ENCODE measurements at places on chromosomes 13 and 19.
A peak's percentile ranks its signal among the peaks of the same experiment; 100 is the strongest.

DNA sequence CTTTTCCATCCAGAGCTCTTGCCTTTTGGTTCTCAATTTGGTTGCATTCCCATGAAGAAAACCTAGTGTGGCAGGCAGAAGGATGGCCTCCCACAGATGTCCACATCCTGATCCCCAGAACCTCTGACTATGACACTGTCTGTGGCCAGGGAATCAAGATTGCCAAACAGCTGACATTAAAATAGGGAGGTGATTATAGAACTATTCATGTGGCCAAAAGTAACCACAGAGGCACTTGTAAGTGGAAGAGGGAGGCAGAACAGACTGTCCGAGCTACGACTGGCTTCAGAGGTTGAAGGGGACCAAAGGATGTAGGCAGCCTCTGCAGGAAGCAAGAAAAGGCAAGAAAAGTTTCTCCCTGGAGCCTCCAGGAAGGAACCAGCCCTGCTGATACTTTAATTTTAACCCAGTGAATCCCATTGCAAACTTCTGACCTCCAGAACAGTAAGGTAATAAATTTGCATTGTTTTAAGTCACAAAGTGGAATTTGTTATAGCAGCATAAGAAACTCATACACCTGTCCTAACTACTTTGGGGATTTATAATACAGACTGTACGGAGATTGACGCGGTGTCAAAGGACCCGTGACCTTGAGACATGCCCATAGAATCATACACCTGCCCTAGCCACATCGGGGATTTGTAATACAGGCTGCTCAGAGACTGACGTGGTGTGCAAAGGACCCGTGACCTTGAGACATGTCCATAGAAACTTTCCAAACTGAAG is 106.5 kb downstream of the ATP11A start:
- no peak for DNase-seq

DNA sequence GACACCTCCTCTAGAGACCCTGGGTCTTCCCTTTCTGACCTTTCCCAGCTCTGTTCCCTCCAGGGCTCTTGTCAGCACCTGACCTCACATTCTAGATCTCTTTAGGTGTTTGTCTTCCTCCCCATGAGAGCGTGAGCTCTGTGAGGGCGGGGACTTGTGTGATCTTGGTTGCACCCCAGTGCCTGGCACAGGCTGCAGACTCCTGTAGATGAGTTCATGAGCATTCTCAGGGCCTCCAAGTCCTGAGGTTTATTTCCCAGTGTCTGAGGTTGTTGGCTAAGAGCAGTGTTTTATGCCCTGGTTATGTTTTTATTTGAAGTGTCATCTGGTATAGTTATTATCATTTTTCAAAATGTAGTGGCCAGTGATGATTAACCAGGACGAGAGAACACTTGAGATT is 596 bp downstream of the CEACAM4 start:
- DNase-seq, result no peak

DNA sequence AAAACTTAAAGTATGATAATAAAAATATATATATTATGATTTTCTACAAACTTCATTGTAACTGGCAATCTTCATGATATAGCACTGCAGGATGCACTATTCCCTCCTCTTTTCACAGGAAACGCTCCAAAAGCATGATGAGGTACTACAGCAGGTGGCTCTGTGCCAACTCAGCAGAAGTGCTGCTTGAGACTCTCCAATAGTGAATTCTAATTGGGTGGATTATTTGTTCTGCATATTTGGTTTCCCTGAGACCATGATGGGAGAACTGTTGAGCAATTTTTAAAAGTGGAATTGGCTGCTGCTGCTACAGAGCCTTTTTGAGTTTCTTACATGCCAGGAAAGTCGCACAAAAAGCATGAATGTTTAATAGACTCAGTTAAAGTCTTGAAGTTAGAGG is 1782.4 kb upstream of the PCDH20 start:
- no peak for DNase-seq

DNA sequence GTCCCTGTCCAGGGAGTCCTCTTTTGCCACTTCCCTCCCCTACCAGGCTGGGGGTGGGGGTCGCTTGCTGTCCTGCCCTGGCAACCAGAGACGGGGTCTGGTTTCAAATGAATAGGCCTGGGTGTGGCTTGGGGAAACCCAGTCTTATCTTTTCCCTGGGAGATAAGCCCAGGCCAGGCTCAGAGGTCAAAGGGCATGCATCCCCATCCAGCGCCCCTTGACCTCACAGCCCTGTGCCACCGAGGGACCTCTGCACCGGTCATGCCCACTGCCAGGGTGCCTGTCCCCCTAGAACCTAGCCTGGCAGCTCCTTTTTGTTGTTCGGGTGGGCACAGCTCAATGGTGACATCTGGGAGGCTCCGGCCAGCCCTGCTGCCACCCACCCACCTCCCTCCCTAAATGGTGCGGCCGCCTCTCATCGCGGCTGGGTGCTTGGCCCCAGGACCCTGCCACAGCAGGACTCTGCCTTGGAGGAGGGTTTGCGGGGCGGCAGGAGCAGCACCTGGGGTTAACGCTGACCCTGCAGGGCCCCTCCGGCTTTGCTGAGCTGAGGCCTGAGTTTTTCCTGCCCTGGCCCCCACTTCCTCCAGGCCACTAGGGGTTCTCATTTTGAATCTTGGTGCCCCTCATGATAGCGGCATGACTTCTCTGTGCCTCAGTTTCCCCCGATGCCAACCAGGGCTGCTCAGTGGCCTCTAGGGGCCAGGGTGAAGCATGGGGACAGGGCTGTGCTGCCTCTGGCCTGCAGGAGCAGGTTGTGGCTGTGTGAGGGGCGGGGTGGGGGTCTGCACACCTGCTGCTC is 2.9 kb upstream of the CERS1 start:
- DNase-seq, result no peak

GRCh38 chr13:67134417-67135129 is 95.6 kb downstream of the PCDH9 start:
- no peak for DNase-seq

DNA sequence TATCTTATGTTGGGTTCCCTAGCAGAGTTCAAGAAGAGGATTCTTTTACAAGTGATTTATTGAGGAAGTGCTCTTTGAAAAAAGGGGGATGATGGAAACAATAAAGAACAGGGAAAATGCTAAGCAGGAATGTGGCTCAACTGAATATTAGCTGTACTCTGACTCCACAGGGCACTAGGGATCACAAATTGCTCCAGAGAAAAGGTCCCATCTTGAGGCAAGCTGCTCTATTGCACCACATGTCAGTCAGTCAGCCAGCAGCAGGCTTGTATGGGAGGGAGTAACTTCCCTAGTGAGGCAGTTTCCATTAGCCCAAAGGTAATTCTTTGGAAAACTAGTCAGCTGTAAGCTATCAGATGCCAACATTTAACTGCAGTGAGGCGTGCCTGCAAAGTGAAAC is 73.3 kb upstream of the FNDC3A start:
- no peak for DNase-seq

DNA sequence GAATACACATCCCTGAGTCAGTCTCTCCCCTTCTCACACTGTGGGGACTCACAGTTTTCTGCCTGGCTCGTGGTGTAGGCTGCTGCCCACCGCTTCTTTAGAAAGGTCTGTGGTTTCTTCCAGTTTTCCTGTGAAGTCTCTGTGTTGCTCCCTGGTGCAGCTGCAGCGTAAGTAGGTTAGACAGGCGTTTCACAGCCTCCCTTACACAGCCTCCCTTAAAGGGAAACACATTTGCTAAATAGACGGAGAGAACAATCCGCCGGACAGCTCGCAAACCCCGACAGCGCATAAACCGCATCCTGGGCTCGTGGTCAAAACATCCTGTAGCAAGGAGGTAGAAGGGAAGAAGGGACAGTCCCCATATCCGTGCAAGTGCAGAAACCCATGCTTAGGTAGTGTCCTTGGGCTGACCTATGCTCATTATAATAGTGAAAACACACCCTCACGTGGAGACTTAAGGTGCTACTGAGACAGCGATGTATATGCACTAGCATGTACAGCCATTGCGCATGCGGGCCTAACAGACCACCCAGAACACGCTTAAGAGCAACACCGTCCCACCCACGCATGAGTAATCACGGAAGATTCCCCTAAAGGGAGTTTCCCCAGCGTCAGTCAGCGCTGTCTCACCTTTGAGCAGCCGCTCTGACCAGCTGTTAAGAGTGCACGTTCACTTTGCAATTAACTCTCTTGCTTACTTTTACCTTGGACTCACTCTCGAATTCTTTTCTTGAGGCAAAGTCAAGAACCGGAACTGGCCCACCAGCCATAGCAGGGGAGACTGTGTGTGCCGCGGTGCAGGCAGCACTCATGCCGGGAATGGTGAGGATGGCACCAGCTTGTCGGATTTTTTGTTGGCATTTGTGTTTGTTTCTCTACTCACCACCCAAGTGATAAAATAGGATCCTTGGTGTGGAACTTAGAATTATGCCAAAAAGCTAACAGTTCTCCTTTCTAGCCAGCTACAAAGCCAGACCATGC is 16.6 kb downstream of the SIGLEC8 start:
- no peak for DNase-seq

DNA sequence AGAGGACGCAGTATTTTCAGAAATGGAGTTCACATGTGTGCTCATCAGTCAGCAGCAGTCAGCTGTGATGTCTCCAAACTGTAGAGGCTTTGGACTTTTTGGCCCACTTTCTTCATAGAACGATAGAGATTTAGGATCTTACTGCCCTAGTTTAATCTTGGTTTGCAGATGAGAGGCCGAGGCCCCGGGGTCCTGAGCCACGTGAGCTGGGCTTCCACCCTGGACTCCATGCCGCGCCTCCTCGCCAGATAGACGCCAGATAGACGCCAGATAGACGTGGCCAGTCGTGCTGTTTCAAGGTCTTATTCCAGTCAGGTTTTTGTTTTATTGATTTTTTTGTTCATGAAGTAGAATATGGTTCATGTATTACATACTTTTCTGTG is 11.7 kb upstream of the MCF2L start:
- no peak for DNase-seq

- DNase-seq, result no peak
Observed at GRCh38 chr13:45500492-45501174, 35.9 kb downstream of the COG3 start.

DNA sequence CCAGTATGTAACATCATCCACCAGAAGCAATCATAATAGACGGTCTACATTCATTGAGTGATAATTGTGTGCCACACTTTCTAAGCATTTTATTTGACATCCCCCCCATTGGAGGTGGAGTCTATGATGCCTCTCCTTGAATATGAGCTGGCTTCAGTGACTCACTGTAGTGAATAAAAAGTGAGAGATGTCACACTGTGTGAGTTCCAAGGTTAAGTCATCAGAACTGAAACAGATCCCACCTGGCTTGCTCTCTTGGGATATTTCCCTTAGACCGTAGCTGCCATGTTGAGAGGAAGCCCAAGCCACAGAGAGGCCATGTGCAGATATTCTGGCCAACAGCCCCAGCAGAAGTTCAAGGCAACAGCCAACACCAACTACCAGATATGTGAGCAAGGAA is 12.6 kb downstream of the RTBDN start:
- no peak for DNase-seq

GRCh38 chr13:110661256-110661655 is 44.7 kb downstream of the CARS2 start:
- DNase-seq, result no peak

- DNase-seq, result peak; percentile 31
Observed at GRCh38 chr13:113489549-113490495, 689 bp downstream of the DCUN1D2 start.

DNA sequence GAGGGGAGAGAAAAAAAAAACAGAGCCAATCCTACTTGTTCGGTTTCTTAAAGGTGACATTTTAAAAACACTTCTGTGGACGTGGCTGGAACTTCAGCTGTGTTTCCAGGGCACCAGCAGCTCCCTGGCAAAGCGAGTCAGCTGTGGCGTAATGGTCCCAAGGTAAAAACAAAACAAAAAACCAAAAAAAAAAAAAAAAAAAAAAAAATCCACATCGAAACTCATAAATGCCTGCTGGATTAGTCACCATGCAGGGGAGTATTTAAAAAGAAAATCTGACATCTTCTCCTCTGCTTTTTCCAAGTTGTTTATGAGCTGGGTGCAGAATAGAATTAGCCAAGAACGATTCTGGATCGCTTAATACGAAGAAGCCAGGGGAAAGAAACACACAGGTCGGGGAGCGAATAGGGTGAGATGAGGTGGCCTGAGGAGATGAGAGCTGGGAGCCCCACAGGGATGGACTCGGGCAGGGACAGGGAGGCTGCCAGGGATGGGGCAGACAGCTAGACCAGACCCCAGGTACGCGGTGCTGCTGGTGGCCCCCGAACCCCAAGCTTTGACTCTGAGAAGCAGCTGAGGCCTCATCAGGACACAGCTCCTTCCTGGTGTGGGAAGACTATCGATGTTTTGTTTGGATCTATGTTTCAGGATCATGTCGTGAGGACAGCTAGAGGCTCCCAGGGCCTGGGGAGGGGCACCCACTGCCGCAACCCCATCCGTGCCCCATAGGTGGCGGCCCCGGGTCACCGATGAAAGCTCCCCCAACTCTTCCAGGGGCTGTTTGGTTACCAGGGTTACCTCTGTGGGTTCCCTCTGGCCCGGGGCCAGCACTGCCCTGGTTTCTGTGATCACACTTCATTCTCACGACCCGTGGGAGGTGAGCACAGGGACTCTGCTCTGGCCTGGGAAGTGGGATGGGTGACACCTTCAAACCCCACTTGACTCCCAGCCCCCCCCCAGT is 3.1 kb upstream of the CTXN1 start:
- DNase-seq, result peak; percentile 72

- no peak for DNase-seq
Observed at GRCh38 chr13:65595916-65596315, 1634.2 kb downstream of the PCDH9 start.

- peak; percentile 18 for DNase-seq
Observed at GRCh38 chr19:39858541-39858940, 12.4 kb upstream of the FBL start.

- no peak for DNase-seq
Observed at GRCh38 chr13:29465741-29466293, 129.7 kb downstream of the SLC7A1 start.
